ENCODE measurements at places on chromosomes 11 and 22. TPM values are rescaled to one million over a fixed set of nuclear protein-coding genes. Genes with fewer than 3 reads are reported as not detected.

IL18 gene
- 49.9 TPM for total RNA-seq

OR5A1 gene
- not detected for total RNA-seq

DRD4 gene
- 1.2 TPM for total RNA-seq

ZNHIT2 gene
- 7.5 TPM for total RNA-seq

TMEM151A gene
- total RNA-seq = 0.41 TPM

PTPMT1 gene
- 75.6 TPM for total RNA-seq

JAML gene
- 87.9 TPM for total RNA-seq

DNA sequence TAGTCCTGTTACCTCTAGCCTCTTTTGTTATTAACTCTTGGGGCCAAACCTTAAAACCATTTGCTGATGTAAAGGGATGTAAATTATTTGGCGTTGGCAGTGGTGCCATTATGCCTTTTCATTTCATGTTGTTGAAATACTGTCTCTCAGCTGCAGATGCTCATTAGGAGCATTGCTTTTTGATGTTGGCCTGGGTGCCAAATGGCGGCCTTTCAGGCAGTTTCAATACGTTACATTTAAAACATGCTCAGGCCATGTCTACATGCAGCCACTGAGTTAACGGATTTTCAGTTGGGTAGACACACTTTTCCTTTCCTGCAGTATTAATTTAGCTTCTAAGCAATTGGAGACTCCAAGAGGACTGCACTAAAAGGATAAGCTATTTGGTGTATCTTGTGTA lies 5.3 kb downstream of the NCAM1 start:
- H3K27me3 ChIP-seq = peaks cover 55% of the 10 kb centered on the region
- no peak for DNase-seq
- H3K4me1 ChIP-seq = peaks cover 11% of the 10 kb centered on the region
- H3K36me3 ChIP-seq = no peaks in the 10 kb centered on the region

GRCh38 chr11:134386945-134387344 lies 25.1 kb downstream of the B3GAT1 start:
- DNase-seq = no peak
- H3K4me3 ChIP-seq = no peak overlapping the region
- H3K27me3 ChIP-seq = peaks cover 10% of the 10 kb centered on the region
- no peak overlapping the region for H3K27ac ChIP-seq

- H3K4me3 ChIP-seq = no peak overlapping the region
- no peaks in the 10 kb centered on the region for H3K27me3 ChIP-seq
- H3K27ac ChIP-seq = no peak overlapping the region
- no peak for DNase-seq
- H3K36me3 ChIP-seq = no peaks in the 10 kb centered on the region
Observed at GRCh38 chr11:19508165-19508564, 204.5 kb upstream of the NAV2 start.

GRCh38 chr22:20442485-20443284 lies 5.1 kb upstream of the SCARF2 start:
- no peak for DNase-seq
- H3K27me3 ChIP-seq = peaks cover 6% of the 10 kb centered on the region
- no peak overlapping the region for H3K27ac ChIP-seq
- peaks cover 29% of the 10 kb centered on the region for H3K36me3 ChIP-seq

DNA sequence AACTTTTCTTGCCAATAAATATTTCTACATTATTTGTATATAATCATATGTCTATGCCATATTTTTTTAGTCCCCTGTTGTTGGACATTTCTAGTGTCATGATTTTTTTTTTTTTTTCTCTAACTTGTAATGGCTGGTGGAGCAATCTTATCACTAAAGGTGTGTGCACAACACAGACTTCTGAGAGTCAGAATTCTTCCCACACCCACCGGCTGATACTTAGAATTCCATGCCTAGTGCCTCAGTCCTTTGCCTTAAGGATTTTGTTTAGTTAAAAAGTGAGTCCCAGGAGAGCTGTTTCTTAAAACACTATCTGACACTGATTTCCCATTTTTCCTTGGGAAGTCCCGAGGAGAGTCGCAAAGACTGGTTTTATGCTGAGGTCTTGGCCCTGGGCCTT lies 87.7 kb upstream of the BARX2 start:
- H3K36me3 ChIP-seq = no peaks in the 10 kb centered on the region
- no peaks in the 10 kb centered on the region for H3K4me1 ChIP-seq
- H3K27ac ChIP-seq = no peak overlapping the region
- H3K27me3 ChIP-seq = no peaks in the 10 kb centered on the region

DNA sequence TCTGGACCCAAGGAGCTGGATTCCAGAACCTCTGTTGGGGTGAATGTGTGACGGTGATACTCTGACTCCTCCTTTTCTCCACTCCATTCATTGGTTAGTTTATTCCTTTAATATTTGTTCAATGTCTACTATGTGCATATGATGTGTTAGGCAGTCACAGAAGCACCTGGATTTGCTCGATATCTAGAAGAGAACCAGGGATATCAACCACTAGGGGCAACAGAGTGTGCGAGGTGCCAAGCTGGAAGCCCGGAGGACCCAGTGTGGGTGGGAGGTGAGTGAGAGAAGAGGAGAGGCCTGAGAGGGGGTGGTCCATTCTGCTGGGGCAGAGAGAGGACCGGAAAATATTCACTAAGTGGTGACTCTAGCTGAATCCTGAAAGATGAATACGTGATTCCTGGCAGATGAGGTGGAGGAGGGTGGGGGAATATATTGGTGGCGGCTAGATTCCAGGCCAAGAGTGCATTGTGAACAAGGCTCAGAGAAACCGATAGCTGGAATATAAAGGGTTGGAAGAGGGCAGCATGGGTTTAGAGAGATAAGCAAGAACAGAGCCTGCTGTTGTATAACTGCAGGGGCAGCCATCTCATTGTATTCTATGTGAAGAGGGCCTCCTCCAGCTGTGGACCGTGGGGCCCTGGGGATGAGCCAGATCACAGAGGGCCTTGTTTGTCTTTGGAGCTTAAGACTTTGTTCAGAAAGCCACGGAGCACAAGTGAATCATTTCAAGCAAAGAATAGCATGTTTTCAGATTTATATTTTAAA lies 6.9 kb upstream of the TIMP3 start:
- no peaks in the 10 kb centered on the region for H3K27me3 ChIP-seq
- no peak overlapping the region for H3K4me3 ChIP-seq
- peaks cover 9% of the 10 kb centered on the region for H3K4me1 ChIP-seq
- no peak overlapping the region for H3K27ac ChIP-seq

DNA sequence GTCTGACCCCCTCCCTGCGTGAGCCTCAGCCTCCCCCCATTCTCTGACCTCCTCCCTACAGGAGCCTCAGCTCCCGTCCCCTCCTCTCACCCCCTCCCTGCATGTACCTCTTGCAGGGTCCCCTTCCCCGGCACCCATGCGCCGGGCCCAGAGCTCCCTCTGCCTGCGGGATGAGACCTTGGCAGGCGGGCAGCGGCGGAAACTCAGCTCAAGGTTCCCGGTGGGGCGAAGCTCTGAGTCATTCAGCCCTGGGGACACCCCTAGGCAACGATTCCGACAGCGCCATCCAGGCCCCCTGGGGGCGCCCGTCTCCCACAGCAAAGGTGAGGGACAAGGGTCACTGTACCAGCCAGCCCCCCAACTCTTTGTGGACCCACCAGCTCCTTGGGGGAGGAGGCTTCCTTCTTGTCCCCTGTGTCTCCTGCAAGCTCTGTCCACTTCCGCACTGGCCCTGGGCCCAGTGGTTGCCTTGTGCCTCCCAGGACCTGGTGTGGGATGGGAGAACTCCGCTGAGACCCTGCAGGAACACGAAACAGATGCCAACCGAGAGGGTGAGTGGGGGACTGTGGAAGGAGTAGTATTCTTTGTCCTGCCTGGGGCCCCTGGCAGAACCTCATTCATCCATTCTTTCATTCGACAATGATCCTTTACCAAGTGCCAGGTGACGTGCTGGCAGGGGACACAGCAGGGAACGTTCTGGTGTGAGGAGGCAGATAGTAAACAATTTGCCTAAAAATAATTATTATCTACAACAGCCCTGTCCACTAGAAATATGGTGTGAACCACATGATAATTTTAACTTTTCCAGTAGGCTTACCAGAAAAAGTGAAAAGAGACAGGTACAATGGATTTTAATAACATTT lies 3.7 kb upstream of the RPS6KA4 start:
- peak overlapping the region; percentile 69 for H3K27ac ChIP-seq
- no peaks in the 10 kb centered on the region for H3K27me3 ChIP-seq
- DNase-seq = peak; percentile 90
- H3K36me3 ChIP-seq = no peaks in the 10 kb centered on the region
- peak overlapping the region; percentile 37 for H3K4me3 ChIP-seq

DNA sequence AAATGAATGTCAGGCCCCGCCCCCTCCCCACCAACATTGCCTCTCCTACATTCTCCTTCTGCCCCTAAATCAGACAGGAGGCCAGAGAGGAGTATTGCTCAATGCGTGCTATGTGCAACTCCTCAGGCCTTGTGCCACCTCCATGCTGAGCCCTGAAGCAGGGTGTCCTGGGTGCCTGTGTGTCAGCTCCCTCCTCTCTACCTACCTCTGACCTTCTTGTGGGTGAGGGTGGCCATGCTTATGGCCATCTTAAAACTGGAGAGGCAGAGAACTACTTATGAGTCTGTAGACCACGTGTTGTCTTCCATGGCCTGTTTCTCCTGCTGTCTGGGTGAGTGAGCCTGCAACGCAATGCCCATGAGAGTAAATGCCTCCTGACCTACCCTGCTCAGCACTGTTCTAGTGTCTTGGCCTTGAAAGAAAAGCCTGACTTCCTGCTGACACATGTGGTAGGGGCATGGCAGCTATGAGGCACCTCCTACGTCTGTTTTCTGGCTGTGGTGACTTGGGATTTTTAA lies 10.5 kb downstream of the MCAM start:
- H3K4me3 ChIP-seq = no peak overlapping the region
- H3K36me3 ChIP-seq = peaks cover 58% of the 10 kb centered on the region
- no peaks in the 10 kb centered on the region for H3K4me1 ChIP-seq
- no peaks in the 10 kb centered on the region for H3K27me3 ChIP-seq

- H3K4me1 ChIP-seq = no peaks in the 10 kb centered on the region
- DNase-seq = no peak
- H3K27me3 ChIP-seq = no peaks in the 10 kb centered on the region
- H3K36me3 ChIP-seq = no peaks in the 10 kb centered on the region
Observed at GRCh38 chr11:117903505-117904382, 25.5 kb downstream of the TMPRSS13 start.

DNA sequence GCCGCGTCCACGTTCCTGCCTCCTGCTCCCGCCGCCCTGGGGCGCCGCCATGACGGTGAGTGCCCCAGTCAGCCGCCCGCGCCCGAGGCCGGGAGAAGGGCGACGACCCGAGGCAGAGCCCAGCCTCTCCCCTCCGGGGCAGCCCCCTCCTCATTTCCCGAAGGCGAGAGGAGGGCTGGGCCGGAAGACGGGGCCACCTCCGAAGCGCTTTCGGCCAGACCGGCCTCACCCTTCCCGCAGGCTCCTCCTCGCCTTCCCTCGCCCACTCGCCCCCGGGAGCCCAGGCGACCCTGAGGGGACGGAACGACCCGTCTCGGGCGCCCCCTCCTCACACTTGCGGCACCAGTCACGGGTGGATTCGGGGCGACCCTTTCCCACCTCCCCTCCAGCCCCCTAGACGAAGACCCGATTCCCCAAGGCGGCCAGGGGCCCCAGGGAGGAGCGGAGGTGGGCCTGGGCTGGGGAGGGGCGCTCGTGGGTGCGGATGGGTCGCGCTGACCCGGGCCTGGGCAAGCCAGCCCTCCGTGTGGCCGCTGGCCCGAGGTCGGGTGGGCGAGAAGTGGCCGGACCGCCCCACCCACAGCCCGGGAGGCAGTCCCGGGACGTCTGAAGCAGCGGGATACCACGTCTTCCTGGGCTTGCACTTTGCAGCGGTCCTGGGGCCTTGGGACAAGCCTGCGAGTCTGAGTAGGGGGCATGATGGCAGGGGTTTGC lies 49.7 kb downstream of the TRIOBP start:
- peak overlapping the region; percentile 93 for H3K27ac ChIP-seq
- H3K27me3 ChIP-seq = no peaks in the 10 kb centered on the region
- peaks cover 66% of the 10 kb centered on the region for H3K4me1 ChIP-seq

DNA sequence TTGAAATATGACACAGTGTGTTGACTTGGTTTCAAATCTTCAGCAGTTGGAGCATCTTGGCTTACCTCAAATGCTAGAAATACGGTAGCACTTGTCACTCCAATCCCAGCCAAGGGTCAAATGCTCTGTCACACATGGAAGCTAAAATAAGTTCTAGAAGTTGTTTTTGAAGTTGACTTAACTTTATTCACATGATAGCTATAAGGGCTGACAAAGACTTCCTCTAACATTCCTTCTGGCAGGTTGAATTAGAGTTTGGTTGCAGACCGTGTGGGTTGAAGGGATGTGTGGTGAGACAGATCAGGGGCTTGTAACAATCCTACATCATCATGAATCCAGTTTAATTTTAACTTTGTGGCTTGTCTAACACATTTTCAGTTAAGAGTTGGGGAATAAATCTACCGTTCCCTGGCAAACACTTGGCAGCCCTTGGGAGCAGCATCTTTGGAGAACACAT lies 4.6 kb downstream of the SLN start:
- no peaks in the 10 kb centered on the region for H3K4me1 ChIP-seq
- no peak for DNase-seq
- H3K27me3 ChIP-seq = no peaks in the 10 kb centered on the region
- H3K36me3 ChIP-seq = no peaks in the 10 kb centered on the region

DNA sequence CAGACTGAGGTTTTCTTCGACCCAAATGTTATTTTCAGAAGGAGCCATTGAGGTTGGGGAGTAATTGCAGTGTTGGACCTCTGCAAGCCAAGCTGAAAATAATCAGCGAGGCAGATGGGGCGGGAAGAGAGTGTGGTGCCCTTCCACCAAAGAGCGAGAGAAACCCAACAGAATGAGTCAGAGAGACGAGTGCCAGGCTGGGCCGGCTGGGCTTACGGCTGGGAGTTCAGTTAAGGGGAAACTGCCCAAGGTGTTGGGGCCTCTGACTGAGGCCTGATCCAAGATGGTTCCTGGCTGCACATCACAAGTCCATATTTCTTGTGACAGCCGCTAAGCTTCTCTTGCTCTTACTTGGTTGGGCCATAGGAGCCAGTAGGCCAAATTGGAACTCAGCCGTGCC lies 30.4 kb upstream of the CREB3L1 start:
- H3K27me3 ChIP-seq = no peaks in the 10 kb centered on the region
- DNase-seq = no peak
- H3K27ac ChIP-seq = no peak overlapping the region
- H3K4me3 ChIP-seq = no peak overlapping the region
- peaks cover 13% of the 10 kb centered on the region for H3K4me1 ChIP-seq
- H3K36me3 ChIP-seq = no peaks in the 10 kb centered on the region

DNA sequence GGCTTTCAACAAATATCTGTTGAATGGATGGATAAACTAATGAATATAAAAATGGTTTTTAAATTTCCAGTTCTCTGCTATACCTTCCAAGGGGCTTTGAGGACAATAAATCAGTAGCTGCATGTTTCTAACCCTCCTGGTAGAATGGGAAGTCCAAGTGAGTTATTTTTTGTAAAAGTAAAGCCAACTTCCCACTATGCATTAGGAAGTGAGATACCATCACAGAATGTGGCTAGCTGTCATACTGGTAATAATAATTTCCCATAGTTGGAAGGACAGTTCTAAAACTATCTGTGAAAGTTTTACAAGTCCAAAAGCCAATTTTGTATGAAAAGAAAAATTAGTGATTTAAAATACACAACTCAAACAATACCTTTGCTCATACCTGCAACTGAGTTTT lies 50.0 kb downstream of the TMEM123 start:
- H3K4me3 ChIP-seq = no peak overlapping the region
- H3K4me1 ChIP-seq = peaks cover 7% of the 10 kb centered on the region
- H3K27me3 ChIP-seq = no peaks in the 10 kb centered on the region
- H3K27ac ChIP-seq = no peak overlapping the region
- no peak for DNase-seq
- H3K36me3 ChIP-seq = peaks cover 56% of the 10 kb centered on the region

- H3K4me3 ChIP-seq = no peak overlapping the region
- H3K36me3 ChIP-seq = no peaks in the 10 kb centered on the region
- no peak overlapping the region for H3K27ac ChIP-seq
- H3K4me1 ChIP-seq = no peaks in the 10 kb centered on the region
- DNase-seq = no peak
Observed at GRCh38 chr11:86715611-86716010, 43.2 kb upstream of the ME3 start.
